ENCODE measurements at places on chromosomes 11 and 22. TPM values are rescaled to one million over a fixed set of nuclear protein-coding genes. Genes with fewer than 3 reads are reported as not detected.

Gene AGBL2
- total RNA-seq: 2.9 TPM

Gene TSSK2
- total RNA-seq: not detected

Gene SERPING1
- not detected for total RNA-seq

Gene VWCE
- 12.4 TPM for total RNA-seq

Gene OR5A1
- total RNA-seq: not detected

Gene KLHL22
- 17.6 TPM for total RNA-seq

Gene TRIM29
- not detected for total RNA-seq

Gene DENND6B
- 4.3 TPM for total RNA-seq

Gene GPHA2
- total RNA-seq: not detected

Gene PKP3
- total RNA-seq: not detected

GRCh38 chr11:44408141-44408540 is 98.2 kb upstream of the ALX4 start:
- H3K27me3 ChIP-seq: peaks cover 6% of the 10 kb centered on the region
- H3K27ac ChIP-seq: no peak overlapping the region
- no peaks in the 10 kb centered on the region for H3K36me3 ChIP-seq
- no peak for DNase-seq

DNA sequence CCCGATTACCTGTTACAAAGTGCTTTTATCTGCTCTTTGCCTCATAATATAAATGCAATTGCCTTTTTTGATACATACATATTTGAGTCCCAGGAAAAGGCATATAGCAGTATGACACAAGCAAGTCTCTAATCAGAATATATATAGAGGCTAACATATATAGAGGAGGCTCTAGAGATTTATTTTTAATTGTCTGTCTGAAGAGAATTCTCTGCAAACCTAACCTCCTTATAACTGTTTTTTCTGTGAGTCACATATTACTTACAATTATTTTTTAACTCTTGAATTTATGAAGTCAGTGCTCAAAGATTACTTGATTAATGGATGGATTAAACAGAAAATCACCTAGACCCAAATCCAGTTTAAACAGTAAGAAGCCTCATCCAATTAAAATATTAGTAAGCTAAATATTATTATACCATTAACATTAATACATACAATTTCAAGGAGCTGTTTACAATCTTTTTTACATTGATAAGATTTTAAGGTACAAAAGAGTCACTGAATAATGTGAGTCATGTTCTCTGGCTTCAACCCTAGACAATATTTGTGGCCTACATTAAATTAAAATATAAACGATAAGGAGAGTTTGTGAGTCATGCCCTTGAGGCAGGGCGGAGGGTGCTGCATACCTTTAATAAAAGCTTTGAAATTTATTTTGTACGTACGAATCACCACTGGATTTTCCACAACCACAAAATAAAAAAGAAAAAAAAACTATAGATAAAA is 19.2 kb upstream of the MMP13 start:
- no peaks in the 10 kb centered on the region for H3K36me3 ChIP-seq
- no peak overlapping the region for H3K4me3 ChIP-seq
- H3K27ac ChIP-seq: no peak overlapping the region
- no peak for DNase-seq

DNA sequence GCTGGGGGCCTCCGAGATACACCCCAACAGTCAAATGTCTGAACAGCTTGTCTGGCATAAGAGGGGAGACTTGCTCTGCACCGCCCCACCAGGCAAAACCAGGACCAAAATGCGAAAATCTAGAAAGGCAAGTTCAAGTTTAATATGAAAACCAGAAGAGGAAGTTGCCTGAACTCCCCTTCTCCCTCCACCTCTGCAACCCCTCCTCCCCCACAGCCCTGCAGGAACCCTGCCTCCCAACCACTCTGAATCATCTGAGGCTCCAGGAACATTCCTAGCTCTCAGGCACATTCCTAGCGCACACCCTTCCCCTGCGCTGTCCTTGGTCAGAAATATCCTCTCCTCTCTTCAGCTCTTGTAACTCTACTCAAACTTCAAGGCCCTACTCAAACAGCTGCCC is 36.7 kb downstream of the ISX start:
- H3K27ac ChIP-seq: no peak overlapping the region
- no peaks in the 10 kb centered on the region for H3K27me3 ChIP-seq
- no peak overlapping the region for H3K4me3 ChIP-seq
- DNase-seq: no peak

- DNase-seq: no peak
- no peak overlapping the region for H3K4me3 ChIP-seq
- H3K36me3 ChIP-seq: no peaks in the 10 kb centered on the region
Observed at GRCh38 chr11:8792710-8793109, 110.1 kb downstream of the RPL27A start.

GRCh38 chr22:22709719-22710445 is 65.5 kb downstream of the GGTLC2 start:
- H3K4me1 ChIP-seq: no peaks in the 10 kb centered on the region
- no peaks in the 10 kb centered on the region for H3K36me3 ChIP-seq
- no peak for DNase-seq
- H3K27ac ChIP-seq: no peak overlapping the region

- DNase-seq: peak; percentile 79
- H3K27ac ChIP-seq: no peak overlapping the region
- H3K27me3 ChIP-seq: peaks cover 66% of the 10 kb centered on the region
Observed at GRCh38 chr22:28955817-28956216, 72.4 kb downstream of the ZNRF3 start.

DNA sequence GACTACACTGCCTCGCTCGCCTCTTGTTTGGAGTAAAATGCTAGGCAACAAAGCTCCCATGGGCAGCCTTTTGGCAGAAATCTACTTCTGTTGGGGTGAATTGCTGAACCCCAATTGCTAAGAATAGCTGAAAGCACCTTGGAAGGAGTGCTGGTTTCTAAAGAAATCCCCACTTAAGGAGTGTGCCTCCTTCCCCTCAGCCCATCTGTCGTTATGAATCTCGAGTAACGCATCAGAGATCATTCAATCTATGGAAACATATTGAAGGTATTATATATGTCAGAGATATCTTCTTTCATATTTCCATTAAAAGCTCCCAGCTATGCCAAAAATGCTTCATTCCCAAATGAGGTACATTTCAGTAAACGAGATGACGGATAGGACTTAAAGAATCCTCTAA is 229.6 kb upstream of the BLID start:
- H3K27ac ChIP-seq: no peak overlapping the region
- H3K4me1 ChIP-seq: no peaks in the 10 kb centered on the region
- no peaks in the 10 kb centered on the region for H3K36me3 ChIP-seq
- H3K27me3 ChIP-seq: no peaks in the 10 kb centered on the region
- no peak overlapping the region for H3K4me3 ChIP-seq

GRCh38 chr11:45259592-45259991 is 26.5 kb downstream of the SYT13 start:
- no peak overlapping the region for H3K4me3 ChIP-seq
- H3K27ac ChIP-seq: no peak overlapping the region
- DNase-seq: no peak
- H3K36me3 ChIP-seq: no peaks in the 10 kb centered on the region

GRCh38 chr22:48843640-48844039 is 984.0 kb downstream of the BRD1 start:
- H3K36me3 ChIP-seq: no peaks in the 10 kb centered on the region
- H3K27me3 ChIP-seq: no peaks in the 10 kb centered on the region
- H3K4me1 ChIP-seq: no peaks in the 10 kb centered on the region
- no peak for DNase-seq

- H3K27me3 ChIP-seq: no peaks in the 10 kb centered on the region
- no peak for DNase-seq
- peak overlapping the region; percentile 4 for H3K4me3 ChIP-seq
- peaks cover 20% of the 10 kb centered on the region for H3K4me1 ChIP-seq
- no peaks in the 10 kb centered on the region for H3K36me3 ChIP-seq
- H3K27ac ChIP-seq: no peak overlapping the region
Observed at GRCh38 chr22:30275625-30276024, 9.0 kb upstream of the OSM start.

DNA sequence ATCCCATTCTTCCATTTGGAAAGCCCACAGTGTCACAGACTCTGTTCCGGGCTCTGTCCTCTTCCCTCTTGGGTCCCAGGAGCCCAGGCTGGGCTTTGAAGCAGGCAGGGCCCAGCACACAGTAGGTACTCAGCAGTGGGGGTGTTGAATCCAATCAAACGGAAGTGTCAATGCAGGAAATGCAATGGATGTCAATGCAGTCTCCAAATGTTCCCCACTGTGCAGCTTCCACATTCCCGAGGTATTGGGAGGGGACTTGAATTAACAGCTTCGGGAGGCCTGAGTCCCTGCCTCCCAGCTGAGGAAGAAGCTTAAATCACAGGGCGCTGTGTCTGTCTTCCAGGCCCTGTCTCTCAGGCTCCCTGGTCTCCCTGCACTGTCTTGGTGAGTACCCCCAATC is 21.8 kb upstream of the SMIM35 start:
- no peak overlapping the region for H3K27ac ChIP-seq
- no peak overlapping the region for H3K4me3 ChIP-seq
- H3K27me3 ChIP-seq: no peaks in the 10 kb centered on the region
- no peaks in the 10 kb centered on the region for H3K36me3 ChIP-seq
- no peak for DNase-seq
- H3K4me1 ChIP-seq: no peaks in the 10 kb centered on the region

All from CD8-positive, alpha-beta memory T cell (primary cell).